RPMI7951 (cell line): ENCODE measurements at places on chromosomes 2 and 18.

DNA sequence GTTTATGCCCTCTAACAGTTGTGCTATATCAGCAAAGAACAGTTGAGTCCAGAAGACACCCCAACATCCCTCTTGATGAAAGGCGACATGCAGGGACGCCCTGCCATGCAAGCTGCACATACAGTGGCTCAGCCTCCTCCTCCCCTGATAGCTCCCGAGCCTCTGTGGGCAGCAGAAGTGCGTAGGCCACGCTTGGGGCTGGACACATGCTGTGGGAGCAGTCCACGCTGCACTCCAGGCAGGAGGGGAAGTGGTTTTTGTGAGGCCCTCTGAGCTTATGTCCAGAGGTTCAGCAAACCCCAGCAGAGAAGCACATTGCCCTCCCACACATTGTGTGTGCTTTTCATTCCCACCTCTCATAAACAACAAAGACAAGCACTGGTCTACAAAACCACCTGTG lies 162.1 kb downstream of the SEPTIN10 start:
- DNase-seq = no peak

- DNase-seq = no peak
Measured at GRCh38 chr2:148885988-148886387, 11.0 kb downstream of the KIF5C start.

DNA sequence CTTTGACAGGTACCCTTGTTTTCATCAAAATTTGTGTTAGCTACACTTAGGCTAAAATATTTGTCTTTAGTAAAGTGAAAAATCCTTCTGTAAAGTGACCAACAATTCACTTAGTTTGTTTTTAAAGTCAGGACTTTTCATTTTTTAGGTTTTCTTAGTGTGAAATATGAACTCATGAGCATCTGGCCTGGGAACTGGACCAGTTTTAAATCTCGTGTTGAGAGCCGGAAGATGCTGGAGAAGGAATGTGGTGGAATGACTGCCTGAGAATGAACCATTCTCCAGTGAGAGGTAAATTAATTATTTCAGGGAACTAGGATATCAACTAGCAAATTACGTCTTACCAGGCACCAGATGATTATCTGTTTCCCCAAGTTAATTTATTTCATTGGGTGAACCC lies 305.7 kb downstream of the AGPS start:
- DNase-seq = no peak

DNA sequence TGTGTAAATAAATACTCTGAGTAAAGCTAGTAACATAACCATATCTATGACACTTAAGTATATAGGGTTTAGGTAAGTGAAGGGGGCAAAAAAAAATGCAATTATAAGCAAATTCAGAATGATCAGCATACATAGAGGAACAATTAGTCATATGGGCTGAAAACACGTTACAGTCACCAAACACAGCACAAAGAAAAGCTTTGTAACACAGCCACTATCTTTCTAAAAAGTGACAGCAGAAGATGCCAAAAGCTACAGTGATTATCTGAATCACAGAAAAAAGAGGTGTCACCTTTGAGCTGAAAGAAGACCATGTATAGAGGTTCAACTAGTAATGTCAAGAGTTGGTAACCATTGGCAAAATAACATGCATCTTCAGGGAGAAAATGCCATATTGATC lies 115.5 kb downstream of the ERBB4 start:
- no peak for DNase-seq

GRCh38 chr18:9637036-9637767 lies 22.8 kb upstream of the PPP4R1 start:
- DNase-seq = no peak

GRCh38 chr2:203656522-203657287 lies 49.7 kb upstream of the CD28 start:
- DNase-seq = no peak
